Transverse colon (tissue), 4 donors: ENCODE measurements at places on chromosomes 5 and 9.

GRCh38 chr5:99702565-99702964 lies 773.8 kb upstream of the CHD1 start:
- no peak overlapping the region for H3K27ac ChIP-seq
- no peaks in the 10 kb centered on the region for H3K36me3 ChIP-seq
- DNase-seq = no peak
- H3K27me3 ChIP-seq = no peaks in the 10 kb centered on the region
- H3K4me3 ChIP-seq = no peak overlapping the region

DNA sequence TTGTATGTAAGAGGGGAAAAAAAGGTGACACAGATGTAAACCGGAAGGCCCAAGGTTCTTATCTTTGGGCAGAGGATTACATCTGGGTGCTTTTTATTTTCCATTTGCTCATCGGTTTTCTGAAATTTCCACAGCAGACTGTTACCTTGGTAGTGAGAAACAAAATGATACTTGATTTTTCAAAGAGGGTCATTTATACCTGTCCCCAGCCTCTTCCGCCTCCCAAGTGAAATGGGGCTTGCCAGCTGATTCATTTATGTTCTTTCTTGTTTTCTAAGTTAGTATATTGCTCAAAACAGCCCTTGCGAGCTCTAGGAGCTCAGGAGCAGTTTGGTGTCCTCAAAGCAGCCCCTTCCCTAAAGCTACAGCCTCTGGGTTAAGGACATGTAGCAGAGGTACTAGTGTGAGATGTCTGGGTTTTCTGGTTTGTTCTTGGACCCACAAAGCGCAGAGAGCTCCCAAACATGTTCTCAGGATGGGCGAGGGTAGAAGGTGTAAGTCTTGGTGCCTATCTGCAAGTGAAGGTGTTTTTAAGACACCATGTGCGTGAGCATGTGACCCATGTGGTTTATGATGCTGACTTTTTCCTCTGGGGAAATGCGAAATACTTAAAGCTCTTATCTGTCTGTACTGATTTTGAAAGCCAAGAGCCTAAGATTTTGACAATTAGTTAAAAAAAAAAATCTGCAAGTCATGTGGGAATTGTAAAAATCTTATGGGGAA lies 38.3 kb downstream of the DAPK1 start:
- H3K4me3 ChIP-seq = no peak overlapping the region
- H3K4me1 ChIP-seq = no peaks in the 10 kb centered on the region
- no peaks in the 10 kb centered on the region for H3K36me3 ChIP-seq
- H3K27ac ChIP-seq = no peak overlapping the region
- DNase-seq = no peak
- H3K27me3 ChIP-seq = no peaks in the 10 kb centered on the region

DNA sequence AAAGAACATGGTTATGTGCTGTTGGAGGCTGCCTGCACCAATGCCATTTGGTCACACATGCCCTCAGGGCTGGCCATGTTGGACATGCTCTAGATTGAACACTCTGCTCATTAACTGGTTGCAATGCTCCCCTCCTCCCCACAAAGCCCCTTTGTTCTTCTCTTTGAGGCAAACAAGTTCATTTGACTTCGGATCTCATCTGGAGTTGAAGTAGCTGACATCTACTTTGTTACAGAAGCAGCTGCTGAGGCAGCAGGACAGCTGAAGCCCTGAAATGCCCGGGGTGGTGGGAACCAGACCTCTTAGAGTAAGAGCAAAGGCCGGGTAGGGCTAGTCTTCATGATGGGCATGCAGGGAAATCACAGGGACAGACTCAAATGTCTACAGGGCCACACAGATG lies 123.5 kb downstream of the APBA1 start:
- H3K27ac ChIP-seq = no peak overlapping the region
- no peaks in the 10 kb centered on the region for H3K27me3 ChIP-seq
- DNase-seq = no peak
- peaks cover 3% of the 10 kb centered on the region for H3K4me1 ChIP-seq
- no peak overlapping the region for H3K4me3 ChIP-seq
- no peaks in the 10 kb centered on the region for H3K36me3 ChIP-seq

DNA sequence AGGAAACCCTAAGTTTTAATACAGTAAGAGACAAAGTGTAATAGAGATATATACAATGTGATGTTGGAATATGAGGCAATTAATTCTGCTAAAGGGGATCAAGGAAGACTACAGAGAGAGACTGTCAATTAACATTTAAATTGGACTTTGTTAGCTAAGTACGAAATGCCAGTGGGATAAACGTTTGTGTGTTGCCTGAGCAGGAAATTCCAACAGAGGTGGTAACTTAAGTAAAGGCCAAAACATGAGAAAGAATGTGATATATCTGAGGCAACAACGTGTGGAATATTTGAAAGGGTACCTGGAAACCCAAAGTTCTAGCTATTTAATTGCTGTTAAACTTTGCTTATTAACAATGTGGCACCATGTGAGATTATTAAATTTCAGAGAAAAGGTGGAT lies 1666.9 kb upstream of the WWC1 start:
- no peaks in the 10 kb centered on the region for H3K36me3 ChIP-seq
- H3K4me3 ChIP-seq = no peak overlapping the region
- DNase-seq = no peak
- H3K27me3 ChIP-seq = no peaks in the 10 kb centered on the region

DNA sequence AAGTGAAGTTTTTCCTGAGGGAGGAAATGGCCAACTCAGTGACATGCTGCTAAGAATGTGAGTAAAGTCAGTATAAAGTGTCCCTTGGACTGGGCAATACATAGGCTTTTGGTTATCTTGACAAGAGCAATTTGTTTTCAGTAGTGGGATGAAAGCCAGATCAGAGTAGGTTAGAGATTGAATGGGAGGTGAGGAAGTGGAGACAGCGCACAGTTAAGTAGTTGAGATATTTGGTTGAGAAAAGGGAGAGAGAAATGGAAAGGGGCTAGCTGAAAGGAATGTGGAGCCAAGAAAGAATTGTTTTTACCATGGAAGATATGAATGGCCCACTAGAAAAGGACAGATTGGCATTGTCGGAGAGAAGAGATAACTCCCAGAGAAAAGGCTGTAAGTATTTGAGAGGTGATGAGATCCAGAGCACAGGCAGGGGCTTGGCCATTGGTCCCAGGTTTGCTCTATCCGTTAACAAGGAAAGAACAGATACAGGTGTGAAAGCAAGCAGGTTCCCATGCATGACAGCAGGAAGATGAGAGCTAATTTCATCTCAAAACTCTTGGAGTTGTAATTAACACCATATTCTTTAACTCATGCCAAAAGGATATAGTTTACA lies 392.0 kb downstream of the NR2F1-AS1 start:
- H3K27ac ChIP-seq = no peak overlapping the region
- no peaks in the 10 kb centered on the region for H3K4me1 ChIP-seq
- no peak for DNase-seq
- no peaks in the 10 kb centered on the region for H3K36me3 ChIP-seq

- no peaks in the 10 kb centered on the region for H3K36me3 ChIP-seq
- peaks cover 15% of the 10 kb centered on the region for H3K27me3 ChIP-seq
- H3K4me1 ChIP-seq = no peaks in the 10 kb centered on the region
- DNase-seq = peak; percentile 48
- H3K4me3 ChIP-seq = no peak overlapping the region
Observed at GRCh38 chr9:97954550-97954989, 16.6 kb upstream of the HEMGN start.

DNA sequence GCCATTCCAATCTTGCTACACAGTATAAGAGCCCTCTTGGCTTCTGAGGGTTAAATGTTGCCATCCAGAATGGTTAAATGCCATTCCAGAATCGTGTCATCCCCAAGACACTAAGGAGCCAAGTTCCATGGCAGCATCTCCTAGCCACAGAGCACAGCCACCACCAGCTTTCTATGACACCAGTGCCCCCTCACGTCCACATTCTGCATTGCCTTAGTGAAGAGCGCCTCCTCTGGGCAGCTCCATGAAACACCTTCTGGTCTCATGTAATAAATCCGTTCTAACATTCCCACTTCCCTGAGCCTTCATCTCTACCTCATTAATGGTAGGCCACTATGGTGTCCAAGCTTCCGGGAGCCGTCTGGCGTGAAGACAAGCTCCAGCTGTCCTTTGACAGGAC lies 12.4 kb downstream of the CBY3 start:
- peak; percentile 19 for DNase-seq
- no peaks in the 10 kb centered on the region for H3K27me3 ChIP-seq
- no peaks in the 10 kb centered on the region for H3K4me1 ChIP-seq

GRCh38 chr5:138536665-138537315 lies 6.2 kb downstream of the ETF1 start:
- H3K4me3 ChIP-seq = no peak overlapping the region
- H3K36me3 ChIP-seq = no peaks in the 10 kb centered on the region
- H3K4me1 ChIP-seq = peaks cover 23% of the 10 kb centered on the region
- no peak overlapping the region for H3K27ac ChIP-seq
- DNase-seq = no peak
- no peaks in the 10 kb centered on the region for H3K27me3 ChIP-seq

DNA sequence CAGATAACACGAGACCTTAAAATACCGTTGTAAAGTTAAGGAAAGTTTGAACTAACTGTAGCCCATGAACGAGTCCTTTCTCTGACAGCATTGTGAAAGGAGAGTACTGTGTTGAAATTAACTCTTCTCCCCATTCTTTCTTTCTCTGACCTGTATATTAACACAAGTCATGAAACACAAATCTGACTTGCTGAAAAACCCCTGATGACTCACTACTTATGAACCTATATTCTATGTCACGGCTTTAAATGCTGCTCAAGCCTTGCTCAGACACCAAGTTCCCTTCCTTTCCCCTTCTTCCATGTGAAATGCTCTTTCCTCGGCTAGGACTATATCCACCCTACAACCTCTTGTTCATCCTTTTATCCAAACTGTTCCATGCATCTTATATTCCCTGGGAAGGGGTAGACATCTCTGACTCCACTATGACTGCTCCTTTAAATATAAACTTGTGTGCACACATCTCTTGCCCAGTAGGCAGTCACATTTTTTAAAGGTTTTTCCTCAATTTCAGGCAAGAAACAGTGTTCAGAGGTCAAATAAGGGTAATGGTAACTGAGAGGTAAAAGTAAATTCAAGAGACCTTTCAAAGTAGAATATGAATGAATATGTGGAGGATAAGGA lies 142.9 kb downstream of the NFIB start:
- H3K4me3 ChIP-seq = no peak overlapping the region
- no peak for DNase-seq
- no peaks in the 10 kb centered on the region for H3K4me1 ChIP-seq
- H3K36me3 ChIP-seq = no peaks in the 10 kb centered on the region
- H3K27me3 ChIP-seq = no peaks in the 10 kb centered on the region
- no peak overlapping the region for H3K27ac ChIP-seq

- no peak overlapping the region for H3K27ac ChIP-seq
- no peak overlapping the region for H3K4me3 ChIP-seq
- no peaks in the 10 kb centered on the region for H3K4me1 ChIP-seq
- no peaks in the 10 kb centered on the region for H3K27me3 ChIP-seq
- H3K36me3 ChIP-seq = no peaks in the 10 kb centered on the region
- no peak for DNase-seq
Observed at GRCh38 chr5:124090115-124090514, 578.1 kb downstream of the CSNK1G3 start.

GRCh38 chr5:167995844-167996425 lies 295.5 kb upstream of the WWC1 start:
- no peak overlapping the region for H3K4me3 ChIP-seq
- no peaks in the 10 kb centered on the region for H3K36me3 ChIP-seq
- H3K27me3 ChIP-seq = no peaks in the 10 kb centered on the region
- no peak overlapping the region for H3K27ac ChIP-seq

DNA sequence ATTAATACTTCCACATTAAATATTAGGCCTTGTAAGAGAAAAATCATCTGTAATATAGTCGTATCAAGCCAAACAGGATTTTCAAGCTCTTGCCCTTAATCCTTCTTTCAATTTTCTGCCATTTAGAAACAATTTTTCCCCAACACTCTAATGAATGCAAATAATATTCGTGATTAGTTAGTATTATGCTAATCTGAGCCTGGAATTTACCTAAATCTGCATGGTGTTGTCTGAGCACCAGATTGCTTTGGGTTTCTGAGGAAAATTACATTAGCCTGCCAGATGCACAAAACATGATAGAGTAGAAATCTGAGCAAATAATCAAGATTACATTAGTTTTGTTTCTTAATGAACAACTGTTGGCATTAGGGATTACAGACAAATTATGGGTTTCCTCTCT lies 176.6 kb downstream of the ZDHHC21 start:
- no peak overlapping the region for H3K4me3 ChIP-seq
- H3K27me3 ChIP-seq = no peaks in the 10 kb centered on the region
- DNase-seq = no peak
- H3K36me3 ChIP-seq = no peaks in the 10 kb centered on the region
